Effector memory CD4-positive, alpha-beta T cell (primary cell): ENCODE measurements at places on chromosomes 1 and 21.

- DNase-seq, result no peak
Observed at GRCh38 chr1:232034556-232034955, 408.0 kb downstream of the DISC1 start.

DNA sequence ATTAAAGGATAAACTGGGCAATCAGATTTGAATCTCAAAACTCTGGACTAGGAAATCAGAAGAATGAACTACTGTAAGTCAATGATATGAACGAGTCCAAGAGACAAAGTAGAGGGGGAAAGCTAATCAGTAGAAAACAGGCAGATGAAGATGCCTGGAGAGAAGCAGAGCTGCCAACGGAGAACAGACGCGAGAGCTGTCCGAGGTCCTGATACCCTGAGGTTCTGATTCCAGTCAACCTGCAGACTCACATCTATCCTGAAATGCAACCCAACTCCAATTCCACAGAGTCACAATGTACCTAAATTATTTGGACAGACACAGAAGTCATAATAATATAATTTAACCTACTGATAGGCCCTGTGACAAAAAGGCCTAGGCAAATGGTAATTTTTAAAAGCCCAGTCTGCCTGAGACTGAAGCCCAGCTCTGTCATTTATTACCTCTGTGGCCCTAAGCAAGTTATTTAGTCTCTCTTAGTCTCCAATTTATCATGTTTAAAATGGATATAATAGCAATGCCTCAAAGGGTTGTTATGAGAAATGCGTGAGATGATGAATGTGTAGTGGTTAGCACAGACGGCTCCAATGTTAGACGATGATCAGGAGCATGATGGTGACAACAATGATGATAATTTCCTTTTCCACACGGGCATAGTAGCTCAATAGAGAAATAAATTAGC, 33.4 kb downstream of the RGS7 start:
- no peak for DNase-seq

DNA sequence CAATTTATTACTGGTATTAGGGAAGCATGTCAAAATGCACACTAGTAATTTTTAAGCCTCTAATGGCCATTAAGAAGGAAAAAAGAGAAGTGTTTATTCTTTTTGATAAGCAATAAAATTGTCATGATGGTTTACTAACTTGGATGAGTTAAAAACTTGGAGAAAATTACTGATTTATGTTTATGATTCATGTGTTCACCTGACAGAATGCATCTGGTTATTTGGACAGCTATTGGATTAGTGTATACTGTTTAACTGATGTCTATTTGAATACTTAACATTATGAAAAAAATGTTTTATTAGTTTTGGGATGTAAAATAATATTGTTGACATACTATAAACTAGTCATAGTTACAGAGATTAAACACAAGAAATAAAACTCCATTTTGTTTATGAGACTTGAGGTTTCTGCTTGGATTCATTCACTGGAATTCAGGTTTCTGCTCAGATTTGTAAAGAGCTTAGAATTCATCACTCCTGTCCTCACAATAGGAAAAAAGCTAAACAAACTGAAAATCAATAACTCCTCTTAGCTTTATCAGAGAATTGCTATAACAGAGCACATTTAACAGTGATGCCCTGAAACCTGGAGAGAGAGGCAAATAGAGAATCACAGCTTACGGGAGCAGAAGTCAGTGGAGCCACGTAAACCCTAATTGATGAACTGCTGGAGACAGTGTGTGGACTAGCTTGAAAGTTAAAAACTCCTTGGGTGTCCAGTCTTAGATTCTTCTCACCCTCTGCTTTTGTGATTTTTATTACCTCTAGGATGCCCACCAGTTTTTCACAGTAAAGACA, 56.7 kb downstream of the RALGPS2 start:
- no peak for DNase-seq

- DNase-seq, result no peak
Observed at GRCh38 chr1:67052741-67053534, 1.0 kb downstream of the SLC35D1 start.

DNA sequence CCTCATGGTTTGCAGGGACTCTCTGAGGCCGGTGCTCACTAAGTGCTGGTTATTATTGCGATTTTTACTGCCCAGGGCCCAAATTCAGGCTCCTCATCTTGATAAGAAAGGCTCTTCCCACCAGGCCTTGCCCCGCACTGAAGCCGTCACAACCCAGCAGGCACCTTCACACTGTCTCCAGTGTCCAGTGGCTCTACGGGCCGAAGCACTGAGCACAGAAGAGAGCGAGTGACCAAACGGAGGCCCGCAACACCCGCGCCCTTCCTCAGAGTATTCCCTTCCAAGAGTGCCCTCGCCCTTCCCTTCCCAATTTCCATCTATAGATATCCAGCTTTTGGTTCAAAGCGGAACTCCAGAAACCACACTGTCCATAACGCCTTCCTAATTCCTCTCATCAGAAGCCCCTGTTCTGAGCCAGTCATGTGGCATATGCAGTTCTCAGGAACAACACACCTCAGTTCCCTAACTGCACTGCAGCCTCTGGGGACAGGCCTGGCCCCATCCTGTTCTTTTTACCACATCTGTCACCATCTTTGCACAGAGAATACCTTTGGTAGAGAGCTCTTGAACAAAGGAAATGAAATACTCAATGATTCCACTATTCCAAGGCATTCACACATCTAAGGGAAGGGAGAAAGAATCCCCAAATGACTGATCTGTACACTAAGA, 15.1 kb downstream of the FALEC start:
- DNase-seq, result no peak

DNA sequence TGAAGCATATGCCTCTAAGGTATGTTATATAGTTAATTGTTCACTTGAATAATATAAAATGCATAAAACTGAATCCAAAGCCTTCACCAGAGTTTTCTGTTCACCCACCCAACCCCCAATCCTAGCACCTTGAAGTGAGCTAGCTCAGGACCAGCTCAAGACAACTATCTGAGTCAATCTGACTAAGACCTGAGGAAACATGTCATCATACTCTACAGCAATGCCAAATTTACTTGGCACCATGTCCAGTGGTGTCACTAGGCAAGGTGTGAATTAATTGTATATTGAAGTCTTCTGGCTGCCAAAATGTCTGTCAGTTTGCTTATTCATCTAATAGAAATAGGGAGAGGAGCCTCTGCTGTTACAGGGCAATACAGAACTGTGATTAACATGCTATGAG, 3.8 kb downstream of the DNASE2B start:
- no peak for DNase-seq

DNA sequence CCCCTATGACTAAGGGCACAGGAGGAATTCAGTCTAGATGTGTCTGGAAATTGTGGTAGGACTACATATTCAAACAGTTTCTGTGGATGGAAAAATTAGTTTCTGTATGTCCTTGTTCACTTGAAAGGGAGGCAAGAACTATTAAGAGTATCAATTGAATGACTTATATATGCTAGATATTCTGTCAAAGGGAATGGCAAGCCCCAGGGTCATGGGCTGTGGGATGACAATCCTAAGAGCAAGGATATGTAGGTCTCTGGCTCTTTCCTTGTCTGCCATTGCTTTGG, 383.5 kb upstream of the B3GALT2 start:
- no peak for DNase-seq

DNA sequence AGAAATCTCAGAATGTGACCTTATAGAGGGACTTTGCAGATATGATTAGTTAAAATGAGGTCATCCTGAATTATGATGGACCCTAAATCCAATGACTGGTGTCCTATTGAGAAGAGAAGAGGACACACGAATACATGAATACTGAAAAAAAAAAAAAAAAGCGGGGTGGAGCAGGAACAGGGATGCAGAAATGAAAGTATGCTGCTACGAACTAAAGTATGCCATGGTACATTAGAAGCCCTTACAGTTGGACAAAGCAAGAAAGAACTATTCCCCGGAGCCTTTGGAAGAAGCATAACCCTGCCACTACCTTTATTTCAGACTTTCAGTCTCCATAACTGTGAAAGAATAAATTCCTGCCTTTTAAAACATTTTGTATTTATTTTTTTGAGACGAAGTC, 557.9 kb upstream of the NCAM2 start:
- no peak for DNase-seq

DNA sequence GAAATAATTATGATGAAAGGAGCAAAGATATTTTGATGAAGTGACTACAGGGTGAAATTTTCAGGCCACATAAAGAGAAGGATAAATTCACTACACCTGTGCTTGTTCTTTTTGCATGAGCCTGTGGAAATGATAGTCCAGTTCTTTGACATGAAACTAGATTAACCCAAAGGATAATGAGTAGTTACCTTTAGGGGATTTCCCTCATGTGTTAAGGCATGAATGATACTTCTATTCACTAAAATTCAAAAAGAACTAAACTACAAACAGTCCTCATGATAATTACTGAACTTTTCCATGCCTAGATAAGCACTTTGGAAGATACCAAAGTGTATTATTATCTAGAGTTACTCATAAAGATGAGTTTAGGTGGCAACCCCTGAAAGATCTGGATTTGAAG, 244.3 kb downstream of the PTPRC start:
- DNase-seq, result no peak

DNA sequence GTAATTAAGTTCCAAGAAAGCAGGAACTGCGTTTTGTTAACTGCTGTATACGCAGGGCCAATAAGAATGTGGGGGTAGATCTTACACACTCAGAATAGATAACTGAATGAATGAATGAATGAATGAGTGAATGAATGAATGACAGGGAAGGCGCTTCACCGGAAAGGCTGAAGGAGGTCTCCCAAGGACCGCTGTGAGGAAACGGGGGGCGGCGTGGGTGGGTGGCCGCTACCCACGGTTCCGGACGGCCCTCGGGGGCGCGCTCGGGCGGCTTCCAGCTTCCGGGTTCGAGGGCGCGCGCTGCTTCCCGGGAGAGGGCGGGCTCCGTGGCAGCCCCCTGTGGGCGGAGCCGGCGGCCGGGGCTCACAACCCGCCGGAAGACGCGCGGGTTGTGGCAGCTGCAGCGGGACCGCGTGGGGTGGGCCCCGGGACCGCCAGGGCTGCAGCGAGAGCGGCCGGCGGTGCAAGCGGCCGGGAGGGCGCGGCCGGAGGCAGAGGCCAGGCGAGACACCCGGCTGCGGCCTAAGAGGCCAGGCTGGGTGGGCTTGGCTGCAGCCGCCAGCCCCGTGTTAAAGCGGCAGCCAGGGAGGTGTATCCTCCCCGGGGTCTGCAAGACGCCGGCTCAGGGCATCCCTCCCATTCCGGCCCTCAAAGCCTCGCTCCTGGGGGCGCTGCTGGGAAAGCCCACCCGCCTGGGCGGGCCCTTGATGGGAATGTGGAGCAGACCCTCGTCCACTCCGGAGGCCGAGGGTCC, at the start of gene ZFP69:
TSS of gene ZFP69 (plus strand) at position 367 of the 754 bp plus-strand sequence. CDS start 2,072 bp downstream, outside the sequence.
- DNase-seq, result peak; percentile 42

DNA sequence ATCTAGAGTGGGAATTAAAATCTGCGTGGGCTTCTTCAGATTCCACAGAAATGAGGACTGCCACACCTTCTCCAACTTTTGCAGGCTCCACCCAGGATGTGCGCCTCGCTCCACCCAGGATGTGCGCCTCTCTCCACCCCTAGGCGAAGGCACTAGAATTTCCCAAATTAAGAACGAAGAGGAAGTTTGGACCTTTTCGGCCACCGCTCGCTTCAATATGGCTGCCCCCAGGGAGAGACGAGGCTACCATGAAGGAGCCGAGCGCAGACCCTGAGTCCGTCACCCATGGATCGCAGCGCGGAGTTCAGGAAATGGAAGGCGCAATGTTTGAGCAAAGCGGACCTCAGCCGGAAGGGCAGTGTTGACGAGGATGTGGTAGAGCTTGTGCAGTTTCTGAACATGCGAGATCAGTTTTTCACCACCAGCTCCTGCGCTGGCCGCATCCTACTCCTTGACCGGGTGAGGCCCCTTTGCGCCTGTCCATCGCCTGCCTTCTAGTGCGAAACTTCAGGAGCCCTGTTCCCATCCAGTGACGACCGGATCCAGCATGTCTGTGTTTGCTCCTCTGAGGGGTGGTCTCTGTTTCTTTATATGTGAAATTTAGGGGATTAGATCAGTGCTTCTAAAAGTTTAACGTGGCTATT, at the start of the genes CRYZ and TYW3:
TSS of gene CRYZ (minus strand) at position 91 of the 644 bp plus-strand sequence. CDS start 8,229 bp downstream, outside the sequence.
TSS of gene TYW3 (plus strand) at position 193 of the 644 bp plus-strand sequence. CDS start at position 286, 93 bp downstream.
- DNase-seq, result peak; percentile 75

DNA sequence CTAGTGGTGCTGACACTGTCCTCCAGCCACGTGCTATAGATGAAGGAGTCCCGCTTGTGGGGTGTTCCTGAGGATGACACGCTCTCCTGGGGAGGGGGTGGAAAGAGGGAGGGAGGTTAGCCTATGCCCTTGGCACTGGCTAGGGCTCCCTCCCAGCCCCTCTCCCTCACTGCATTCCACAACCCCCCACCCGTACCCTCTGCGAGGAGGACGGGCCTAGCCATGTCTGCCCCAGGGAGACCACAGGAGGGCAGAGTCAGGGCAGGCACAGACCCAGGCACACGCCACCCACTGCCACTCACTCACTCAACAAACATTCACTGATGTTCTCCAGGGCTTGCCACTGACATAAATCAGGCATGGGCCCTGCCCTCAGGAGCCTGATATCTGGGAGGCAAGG, 70.7 kb downstream of the RAP1GAP start:
- DNase-seq, result no peak

- no peak for DNase-seq
Observed at GRCh38 chr1:227869279-227869842, 53.9 kb downstream of the PRSS38 start.

- no peak for DNase-seq
Observed at GRCh38 chr21:42586406-42586805, 67.0 kb upstream of the PDE9A start.

GRCh38 chr1:219362702-219363101, 189.0 kb downstream of the LYPLAL1 start:
- DNase-seq, result no peak

DNA sequence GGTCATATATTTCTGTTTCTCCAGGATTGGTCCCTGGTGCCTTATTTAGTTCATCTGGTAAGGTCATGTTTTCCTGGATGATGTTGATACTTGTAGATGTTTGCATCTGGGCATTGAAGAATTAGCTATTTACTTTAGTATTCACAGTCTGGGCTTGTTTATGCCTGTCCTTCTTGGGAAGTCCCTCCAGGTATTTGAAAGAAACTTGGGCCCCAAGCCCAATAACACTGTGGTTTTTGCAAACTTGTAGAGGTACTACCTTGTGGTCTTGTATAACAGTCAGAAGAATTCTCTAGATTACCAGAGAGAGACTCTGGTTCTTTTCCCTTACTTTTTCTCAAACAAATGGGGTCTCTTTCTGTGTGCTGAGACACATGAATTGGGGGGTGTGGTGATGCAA, 251.4 kb upstream of the B3GALT2 start:
- DNase-seq, result no peak

- no peak for DNase-seq
Observed at GRCh38 chr1:31573261-31573660, 3.1 kb upstream of the TINAGL1 start.
